ENCODE measurements at places on chromosomes 4 and X.

DNA sequence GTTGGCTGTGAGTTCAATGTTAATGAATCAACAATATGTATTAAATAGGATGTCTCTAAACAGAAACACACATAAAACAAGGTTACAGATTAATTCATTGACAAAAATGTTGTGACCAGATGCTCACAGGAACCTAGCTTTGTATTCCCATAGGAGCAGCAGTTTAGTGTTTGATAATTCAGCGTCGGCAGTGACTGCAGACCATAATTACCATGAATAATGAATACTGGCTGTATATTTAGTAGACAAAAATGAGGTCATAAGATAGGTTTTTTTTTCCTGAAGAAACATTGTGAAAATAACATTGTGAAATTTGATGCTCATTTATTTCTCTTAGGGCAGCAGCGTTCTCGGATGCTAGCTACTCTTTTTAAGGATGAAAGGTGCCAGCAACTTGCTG, 27.8 kb downstream of the COPS4 start:
- no peak for DNase-seq

DNA sequence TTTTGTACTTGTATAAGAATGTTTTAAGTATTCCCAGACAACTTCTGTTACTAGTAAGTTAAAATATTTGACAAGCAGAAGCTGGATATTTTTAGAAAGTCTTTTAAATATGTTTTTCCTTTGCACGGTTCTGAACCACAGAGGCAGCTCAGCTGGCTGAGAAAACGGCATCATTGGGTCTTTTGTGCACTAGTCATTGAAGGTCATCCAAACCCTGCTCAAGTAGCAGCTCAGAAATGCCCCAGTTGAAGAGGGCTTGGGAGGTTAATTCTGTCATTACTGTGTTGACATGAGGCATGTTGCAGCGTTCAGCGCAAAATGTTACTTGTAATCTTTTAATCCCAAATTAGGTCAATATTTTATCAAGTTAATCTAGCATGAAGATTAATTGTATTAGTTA, 383.7 kb upstream of the FAM241A start:
- DNase-seq: no peak

DNA sequence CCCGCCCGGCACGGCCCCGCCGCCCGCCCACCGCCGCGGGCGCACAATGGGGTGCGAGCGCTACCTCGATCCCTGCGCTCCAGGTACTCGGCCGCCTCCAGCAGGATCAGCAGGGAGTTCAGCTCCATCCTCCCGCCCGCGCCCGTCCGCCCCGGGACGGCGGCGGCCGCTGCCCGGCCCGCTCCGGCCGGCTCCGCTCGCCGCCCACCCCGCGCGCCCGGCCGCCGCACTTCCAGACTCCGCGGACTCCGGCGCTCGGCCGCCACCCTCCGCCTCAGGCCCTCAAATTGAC, at the start of gene MXD4:
TSS of gene MXD4 (minus strand) at position 257 of the 292 bp plus-strand sequence. CDS start at position 128, 129 bp downstream.
- no peak for DNase-seq

DNA sequence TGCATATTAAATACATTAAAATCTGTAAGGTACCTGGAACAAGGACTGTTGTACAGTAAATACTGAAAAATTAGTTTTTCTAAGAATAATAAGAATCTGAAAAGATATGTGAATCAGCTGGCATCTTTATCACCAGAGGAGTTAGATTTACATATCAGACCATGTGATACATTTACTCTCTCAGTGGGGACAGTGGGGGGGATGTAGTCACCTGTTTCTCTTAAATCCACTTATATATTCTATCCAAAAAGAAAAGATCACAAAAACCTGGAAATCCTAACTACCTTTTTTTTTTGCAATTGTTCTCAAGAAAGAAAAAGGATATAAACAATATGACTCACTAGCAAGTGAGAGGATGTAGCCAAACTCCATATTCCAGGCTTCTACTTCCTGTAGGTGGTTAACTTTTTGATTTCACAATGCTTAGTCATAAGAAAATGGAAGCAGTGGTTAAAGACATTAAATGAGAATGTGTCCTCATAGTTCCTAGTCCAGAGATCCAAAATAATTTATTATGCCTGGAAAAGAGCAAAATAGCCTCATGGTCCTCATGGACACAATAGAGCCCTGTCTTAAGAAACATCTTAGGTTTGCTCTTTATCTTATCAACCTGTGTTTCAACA, 22.5 kb upstream of the MYOZ2 start:
- DNase-seq: no peak

GRCh38 chr4:56637791-56638190, 43.3 kb downstream of the HOPX start:
- no peak for DNase-seq

DNA sequence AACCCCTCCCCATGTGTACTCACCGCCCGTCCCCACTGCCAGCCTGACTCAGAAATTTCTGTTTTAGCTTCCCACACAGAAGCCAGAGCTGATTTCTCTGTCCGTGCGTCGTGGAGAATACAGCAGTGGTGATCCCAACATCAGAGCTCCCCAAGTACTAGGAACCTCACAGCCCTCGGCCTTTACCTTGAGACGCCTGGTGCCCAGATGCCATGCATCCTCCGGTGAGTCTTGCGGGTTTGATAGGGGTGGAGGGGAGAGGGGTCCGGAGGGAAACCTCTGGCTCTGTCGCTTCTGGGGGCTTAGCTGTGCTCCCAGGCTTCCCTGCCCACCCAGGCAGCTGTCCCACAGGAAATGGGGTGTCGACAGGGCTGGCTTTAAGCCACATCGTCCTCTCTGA, 2.1 kb downstream of the LOC101059915 start:
- DNase-seq: no peak

- no peak for DNase-seq
These were observed 82.1 kb downstream of the SLC39A8 start for GRCh38 chr4:102263024-102263787.

DNA sequence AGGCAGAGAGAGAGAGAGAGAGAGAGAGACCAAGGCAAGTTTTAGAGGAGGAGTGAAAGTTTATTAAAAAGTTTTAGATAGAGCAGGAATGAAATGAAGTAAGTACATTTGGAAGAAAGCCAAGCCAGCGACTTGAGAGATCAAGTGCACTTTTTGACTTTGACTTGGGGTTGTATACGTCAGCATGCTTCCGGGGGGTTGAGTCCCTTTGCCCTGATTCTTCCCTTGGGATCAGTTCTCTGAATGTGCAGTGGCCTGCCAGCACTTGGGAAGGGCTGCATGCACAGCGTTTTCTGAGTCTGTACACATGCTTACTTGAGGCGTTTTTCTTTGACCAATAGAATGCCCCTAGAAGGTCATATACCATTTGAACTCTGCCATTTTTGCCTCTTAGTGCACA, 400.5 kb downstream of the PDGFC start:
- DNase-seq: no peak

- DNase-seq: no peak
These were observed 76.2 kb downstream of the CLDN34 start for GRCh38 chrX:10043386-10043785.

GRCh38 chr4:124243671-124244366, 468.7 kb downstream of the ANKRD50 start:
- DNase-seq: no peak

GRCh38 chr4:143021384-143021783, 163.3 kb upstream of the USP38 start:
- DNase-seq: no peak

DNA sequence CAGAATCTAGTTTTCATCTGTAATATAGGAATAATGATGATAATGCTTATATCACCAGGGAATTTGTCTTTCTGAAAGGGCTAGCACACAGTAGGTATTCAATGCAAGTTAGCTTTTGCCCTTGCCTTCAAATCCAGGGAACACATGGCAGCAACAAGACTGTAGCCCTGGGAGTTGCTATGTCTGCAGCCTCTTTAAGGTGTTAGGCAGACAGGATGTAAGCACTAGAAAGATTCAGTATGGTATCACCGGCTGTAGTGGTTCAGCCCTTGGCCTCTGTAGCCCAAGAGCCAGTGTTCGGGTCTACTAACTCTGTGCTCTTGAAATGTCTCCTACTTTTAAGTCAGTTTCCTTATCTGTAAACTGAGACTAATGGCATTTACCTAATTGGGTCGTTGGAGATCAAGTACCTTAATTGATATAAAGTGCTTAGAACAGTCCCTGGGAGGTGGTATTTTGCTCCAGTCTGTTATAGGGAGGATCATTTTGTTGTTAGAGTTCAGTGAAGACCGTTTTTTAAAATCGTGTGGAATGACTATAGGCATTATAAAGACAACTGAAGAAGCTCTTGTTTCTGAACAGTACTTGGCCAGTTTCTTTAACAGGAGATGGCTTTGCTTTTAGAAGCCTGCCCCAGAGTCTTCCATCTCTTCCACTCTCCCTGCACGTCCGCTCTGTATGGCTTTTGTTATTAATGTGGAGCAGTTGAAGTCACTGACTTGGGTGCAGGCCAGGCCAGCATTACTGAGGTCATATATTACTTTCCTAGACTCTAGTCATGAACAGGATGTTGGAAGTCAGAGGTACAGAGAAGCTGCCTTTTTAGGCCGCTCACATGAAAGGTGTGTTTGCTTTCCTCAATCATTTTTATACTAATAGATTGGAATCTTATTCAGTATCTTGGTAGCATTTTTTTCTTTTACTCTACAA, 44.8 kb downstream of the GAB1 start:
- no peak for DNase-seq

DNA sequence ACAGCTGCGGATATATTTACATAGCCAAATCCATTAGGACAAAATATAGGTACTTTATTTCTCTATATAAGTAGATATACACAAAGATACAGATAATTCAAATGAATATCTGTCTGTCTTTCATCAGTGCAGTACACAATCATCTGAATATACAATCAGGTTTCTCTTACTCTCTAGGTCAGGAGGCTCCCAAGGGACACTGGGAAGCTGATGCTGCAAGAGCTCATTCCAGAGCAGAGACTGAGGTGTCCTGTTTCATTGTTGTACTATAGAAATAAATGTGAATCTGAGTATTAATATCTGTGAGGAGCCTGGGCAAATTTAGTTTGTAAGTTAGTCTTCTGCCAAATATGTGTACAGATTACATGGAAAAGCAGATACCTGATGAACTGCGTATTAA, 4.2 kb downstream of the TLL1 start:
- DNase-seq: no peak

- no peak for DNase-seq
These were observed 936.6 kb upstream of the EPHA5 start for GRCh38 chr4:66606908-66607307.

- DNase-seq: no peak
These were observed 53.5 kb upstream of the FAM9B start for GRCh38 chrX:9087271-9088040.

DNA sequence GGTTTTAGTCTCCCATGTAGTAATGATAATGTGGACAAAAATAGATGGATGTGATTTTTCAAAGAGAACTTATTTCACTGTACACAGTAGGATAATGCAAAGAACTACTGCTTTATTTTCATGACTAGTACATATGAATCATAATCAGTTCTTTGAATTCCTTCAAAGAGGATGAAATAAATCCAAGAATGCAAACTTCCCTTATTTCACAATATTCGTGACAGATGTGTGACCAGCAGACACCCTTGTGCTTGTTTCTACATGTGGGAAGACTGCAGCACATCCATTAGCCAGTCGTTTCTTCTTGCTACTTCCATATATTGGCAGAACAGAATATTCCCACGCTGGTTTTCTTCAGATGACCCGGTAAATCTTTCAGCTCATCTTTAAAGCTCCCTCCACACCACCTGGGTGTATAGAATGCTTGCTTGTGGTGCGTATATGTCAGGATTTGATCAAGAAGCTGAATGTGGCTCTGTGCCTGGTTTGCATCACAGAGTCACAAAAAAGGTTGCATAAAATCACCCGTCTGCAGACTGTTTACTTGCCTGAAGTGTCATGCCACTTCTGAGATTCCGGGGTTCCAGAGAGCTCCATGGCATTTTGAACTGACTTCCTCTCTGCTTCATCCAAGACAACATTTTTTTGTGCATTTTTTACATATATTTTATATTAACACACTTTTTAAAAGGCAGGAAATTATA, 47.7 kb upstream of the FAT4 start:
- no peak for DNase-seq

GRCh38 chr4:144649646-144650045, 3.7 kb downstream of the HHIP start:
- DNase-seq: no peak

DNA sequence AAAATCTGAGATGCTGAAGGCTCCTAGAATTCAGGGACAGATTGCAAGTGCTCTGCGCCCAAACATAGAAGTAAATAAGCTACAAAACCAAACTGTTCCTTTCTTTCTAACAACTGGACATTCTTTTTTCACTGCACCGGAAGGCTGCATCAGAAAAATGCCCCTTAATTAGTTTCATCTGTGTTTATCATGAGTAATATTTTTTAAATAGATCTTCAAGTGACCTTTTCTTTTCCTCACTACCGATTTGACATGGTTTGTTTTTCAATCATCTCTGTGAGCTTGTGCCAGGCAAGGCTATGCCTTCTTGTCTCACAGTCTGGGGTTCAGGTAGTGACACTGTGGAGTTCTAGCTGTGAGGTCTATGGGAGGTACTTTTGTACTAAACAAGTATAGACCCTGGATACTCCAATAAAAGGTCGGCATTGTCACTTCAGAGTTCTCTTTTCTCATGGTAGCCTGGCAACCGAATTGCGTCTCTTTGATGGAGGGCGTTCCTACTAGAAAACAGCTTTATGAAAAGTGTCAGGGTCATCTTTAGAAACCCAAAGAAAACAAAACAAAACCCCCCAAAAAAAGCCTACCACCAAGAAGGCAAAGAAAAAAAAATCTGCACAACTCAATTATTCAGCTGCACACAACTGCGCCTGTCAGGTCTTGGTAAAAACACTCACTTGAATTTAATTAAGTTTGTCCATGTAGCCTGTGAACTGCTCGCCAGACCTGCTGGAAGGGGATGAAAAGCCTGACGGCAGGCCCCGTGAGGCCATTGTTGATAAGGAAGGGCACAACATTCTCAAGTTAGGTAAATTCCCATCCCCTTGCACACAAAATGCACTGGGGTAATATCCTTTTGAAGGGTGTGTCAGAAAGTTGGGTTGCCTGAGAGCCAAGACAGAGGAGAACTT, 22.8 kb upstream of the ADAMTS3 start:
- no peak for DNase-seq

- DNase-seq: no peak
These were observed 58.1 kb upstream of the INTU start for GRCh38 chr4:127574643-127575042.

DNA sequence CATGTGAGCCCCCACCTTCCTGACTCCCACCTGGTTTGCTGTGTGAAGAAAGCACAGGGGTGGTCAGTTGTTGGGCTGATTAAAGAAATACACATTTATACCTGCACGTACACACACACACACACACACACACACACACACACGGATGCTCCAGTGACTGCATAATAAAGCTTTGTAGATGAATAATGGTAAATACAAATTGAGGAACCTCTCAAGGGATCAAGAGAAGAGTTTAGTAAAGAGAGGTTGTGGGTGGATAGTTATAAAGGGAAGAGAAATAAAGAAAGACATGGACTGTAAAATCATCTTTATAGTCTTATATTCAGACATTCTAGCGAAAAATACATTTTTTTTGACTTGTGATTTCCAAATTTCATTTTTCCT, 144.1 kb downstream of the MGST2 start:
- DNase-seq: no peak

Measured in activated T-cell treated with anti-CD3 and anti-CD28 coated beads for 1 hour (primary cell).